ENCODE measurements at places on chromosomes 5 and 9. TPM values are rescaled to one million over a fixed set of nuclear protein-coding genes. Genes with fewer than 3 reads are reported as not detected.

FCN1 gene
- total RNA-seq: not detected

NAIF1 gene
- total RNA-seq: 11.8 TPM

SLC6A7 gene
- total RNA-seq: under 0.01 TPM

ZNF366 gene
- total RNA-seq: under 0.01 TPM

KYAT1 gene
- 5.4 TPM for total RNA-seq

STC2 gene
- 449 TPM for total RNA-seq

DAB2IP gene
- total RNA-seq: 6.1 TPM

MELK gene
- 7.0 TPM for total RNA-seq

SPATA31A3 gene
- total RNA-seq: not detected

GPR150 gene
- 2.5 TPM for total RNA-seq

SOHLH1 gene
- not detected for total RNA-seq

HIGD2A gene
- total RNA-seq: 16.7 TPM

C5orf58 gene
- total RNA-seq: not detected

KIF2A gene
- 62.3 TPM for total RNA-seq

MAP3K1 gene
- 9.6 TPM for total RNA-seq
